ENCODE measurements at places on chromosomes 6 and 20. TPM values are rescaled to one million over a fixed set of nuclear protein-coding genes. Genes with fewer than 3 reads are reported as not detected.

The OR12D1 gene
- total RNA-seq, result not detected

The RFX6 gene
- total RNA-seq, result not detected

The KCNG1 gene
- 5.7 TPM for total RNA-seq

The C6orf163 gene
- not detected for total RNA-seq

The SNAP91 gene
- total RNA-seq, result not detected

The CRISP2 gene
- not detected for total RNA-seq

The CD40 gene
- 24.1 TPM for total RNA-seq

The POPDC3 gene
- total RNA-seq, result 161 TPM

The TMX4 gene
- total RNA-seq, result 2.5 TPM

The QRSL1 gene
- total RNA-seq, result 16.0 TPM

The REV3L gene
- total RNA-seq, result 7.9 TPM

DNA sequence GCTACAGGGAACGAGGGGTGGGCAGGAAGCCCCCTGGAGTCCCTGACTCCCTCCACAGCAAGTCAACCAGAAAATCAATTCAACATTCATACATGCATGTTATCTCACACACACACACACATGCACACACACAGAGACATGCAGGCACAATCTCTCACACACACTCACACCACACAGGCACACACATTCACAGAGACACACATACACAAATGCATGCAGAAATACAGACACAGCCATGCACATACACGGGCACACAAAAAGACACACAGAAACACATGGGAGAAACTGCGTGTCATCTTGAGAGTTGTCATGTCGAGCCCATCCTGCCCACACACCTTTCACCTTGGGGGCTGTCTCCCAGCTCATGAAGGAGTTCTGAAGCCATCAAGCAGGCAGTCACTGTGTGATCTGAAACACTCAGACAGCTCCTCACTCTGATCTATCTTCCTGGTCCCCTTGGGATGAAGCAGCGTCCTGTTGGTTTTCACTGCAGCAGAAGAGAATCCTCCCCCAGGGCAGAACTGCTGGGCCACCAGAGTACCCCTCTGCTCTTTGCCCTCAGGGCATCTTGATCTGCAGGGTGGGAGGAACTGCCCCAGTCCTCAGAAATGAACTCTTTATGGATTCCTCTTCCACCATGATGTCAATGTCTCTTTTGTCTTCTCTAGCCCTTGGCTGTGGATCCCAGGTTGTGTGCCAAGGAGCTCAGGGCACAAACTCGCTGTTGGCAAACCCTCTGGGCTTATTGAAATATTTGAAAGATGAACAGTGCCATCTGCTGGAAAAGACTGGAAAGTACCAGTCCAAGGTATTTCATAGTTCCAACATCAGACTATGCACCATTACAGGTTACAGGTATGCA lies 8.8 kb downstream of the RAET1L start:
- DNase-seq, result peak; percentile 23

DNA sequence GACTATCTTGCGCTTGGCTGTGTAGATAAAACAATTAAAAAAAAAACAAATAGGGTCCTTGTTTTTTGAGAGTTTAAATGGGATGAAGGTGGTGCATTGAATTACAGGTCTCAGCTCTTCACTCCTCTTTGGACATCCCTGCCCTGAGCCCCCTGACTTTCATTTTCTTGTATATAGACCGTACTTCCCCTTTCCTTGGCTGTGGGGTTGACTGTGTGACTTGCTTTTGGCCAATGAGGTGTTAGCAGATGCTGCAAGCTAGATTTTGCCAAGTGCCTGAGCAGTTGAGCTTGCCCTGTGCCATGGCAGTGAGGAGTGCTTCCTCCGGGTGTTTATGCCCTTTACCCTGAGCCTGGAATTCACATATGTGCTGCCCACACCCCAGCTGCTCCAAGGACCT lies 386.1 kb upstream of the ZFP64 start:
- DNase-seq, result no peak

- DNase-seq, result peak; percentile 81
Observed at GRCh38 chr6:44237813-44238433, 9.0 kb upstream of the HSP90AB1 start.

GRCh38 chr6:93447874-93448273 lies 28.5 kb upstream of the EPHA7 start:
- no peak for DNase-seq

GRCh38 chr20:10059006-10059405 lies 24.2 kb downstream of the ANKEF1 start:
- DNase-seq, result no peak

DNA sequence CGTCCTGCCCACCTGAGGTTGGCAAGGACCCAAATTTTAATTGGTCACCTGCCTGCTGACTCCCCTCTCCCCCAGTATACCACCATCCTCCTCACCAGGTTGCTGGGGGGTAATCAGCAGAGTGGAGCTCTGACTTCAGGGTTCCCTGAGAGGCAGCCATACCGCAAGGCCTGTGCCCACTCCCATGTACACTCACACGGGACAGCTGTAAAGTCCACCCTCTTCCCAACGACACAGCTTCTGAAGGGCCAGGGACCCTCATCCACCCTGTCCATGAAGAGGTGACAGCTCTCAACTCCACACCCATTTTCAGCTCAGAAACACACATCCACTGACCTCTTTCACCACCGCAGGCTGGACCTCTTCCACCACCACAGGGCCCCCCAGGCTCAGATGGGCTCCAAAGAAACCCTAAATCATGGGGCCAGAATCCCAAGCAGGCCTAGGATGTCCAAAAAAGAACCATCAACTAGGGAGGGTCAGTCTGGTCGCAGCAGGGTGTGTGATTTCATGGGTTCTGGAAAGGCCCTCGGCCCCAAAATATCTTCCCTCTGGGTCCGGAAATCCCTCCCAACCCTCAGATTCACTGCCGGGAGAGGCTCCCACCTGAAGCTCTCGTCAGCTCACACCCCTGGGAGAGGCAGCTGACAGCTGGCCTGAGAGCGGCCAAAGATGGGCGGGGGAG lies 30.0 kb downstream of the TFEB start:
- no peak for DNase-seq

GRCh38 chr6:159462431-159462830 lies 230.6 kb downstream of the SOD2 start:
- DNase-seq, result no peak

DNA sequence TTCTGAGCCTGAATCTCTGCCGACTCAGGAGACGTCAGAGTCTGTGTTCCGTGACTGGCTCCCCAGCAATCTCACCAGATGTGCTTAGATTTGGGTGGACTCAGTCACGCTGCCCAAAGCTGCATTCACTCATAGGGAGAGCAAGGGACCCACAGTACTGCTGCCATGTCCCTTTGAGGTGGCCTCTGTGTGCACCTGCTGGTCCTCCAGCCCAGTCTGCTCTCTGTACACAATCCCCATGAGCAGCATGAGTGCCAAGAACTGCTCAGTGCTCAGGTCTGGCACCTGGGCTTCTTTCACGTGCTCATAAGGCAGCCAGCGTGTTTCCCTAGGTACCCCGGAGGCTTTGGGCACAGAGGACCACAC lies 44.2 kb upstream of the TIAM2 start:
- no peak for DNase-seq

- no peak for DNase-seq
Observed at GRCh38 chr20:3836132-3836531, 10.5 kb upstream of the MAVS start.

GRCh38 chr20:51914758-51915157 lies 112.4 kb upstream of the SALL4 start:
- no peak for DNase-seq

GRCh38 chr6:15904651-15905376 lies 224.1 kb upstream of the MYLIP start:
- DNase-seq, result no peak

- DNase-seq, result no peak
Observed at GRCh38 chr6:491233-491632, 99.7 kb downstream of the IRF4 start.

DNA sequence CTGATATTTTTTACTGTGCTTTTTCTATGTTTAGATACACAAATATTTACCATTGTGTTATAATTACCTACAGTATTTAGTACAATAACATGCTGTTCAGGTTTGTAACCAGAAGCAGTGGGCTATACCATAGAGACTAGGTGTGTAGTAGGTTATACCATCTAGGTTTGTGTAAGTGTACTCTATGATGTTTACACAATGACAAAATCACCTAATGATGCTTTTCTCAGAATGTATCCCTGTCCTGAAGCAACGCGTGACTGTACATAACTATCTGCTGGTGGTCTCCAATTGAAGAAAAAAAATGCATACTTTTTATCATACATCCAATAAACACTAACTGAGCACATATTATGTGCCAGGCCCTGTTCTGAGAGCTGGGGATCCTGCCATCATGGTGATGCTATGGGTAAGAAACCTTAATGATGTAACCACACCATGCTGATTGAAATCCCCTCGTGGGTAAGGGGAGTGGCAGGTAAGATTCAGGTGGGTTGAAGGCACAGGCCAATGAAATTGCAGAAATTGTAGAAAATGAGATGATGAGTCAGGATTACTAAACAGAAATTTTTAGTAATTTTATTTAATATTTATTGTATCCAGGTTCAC lies 76.8 kb downstream of the FYN start:
- DNase-seq, result no peak

GRCh38 chr20:40046703-40047102 lies 642.3 kb downstream of the MAFB start:
- no peak for DNase-seq

DNA sequence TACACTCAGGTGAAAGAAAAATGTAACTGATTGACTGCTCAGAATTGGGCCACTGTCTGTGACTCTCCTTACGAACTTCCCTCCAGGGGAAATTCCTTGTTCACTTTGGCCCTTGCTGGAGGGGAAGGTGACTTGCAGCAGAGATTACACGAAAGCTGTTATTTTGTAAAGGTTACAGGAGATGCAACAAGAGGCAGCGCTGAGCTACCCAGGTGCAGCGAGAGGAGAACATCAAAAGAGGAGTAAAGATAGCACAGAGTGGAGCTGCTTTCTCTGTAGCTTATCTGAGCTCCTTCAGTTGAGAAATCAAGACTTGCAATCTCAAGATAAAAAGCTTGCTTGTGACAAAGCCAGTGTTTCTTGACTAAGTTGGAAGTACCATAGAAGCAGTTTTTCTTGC lies 144.6 kb downstream of the ARHGAP18 start:
- no peak for DNase-seq

- DNase-seq, result no peak
Observed at GRCh38 chr6:87277123-87277522, 45.3 kb upstream of the SMIM8 start.

DNA sequence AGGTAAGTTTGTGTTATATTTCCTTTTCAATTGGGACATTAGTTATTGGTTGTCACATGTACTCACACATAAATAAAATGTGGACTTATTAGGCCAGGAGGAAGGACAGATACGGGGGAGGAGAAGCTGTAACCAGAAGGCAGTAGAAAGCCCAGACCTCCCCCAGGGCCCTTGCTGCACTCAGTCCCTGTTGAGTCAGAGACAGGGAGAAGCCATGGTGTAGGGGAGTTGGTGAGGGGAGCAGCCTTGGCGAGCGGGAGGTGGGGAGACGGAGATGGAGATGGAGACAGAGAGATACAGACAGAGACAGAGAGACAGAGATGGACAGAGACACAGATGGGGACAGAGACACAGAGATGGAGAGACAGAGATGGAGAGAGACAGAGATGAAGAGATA lies 263.2 kb downstream of the DLL1 start:
- DNase-seq, result no peak

- no peak for DNase-seq
Observed at GRCh38 chr20:23097636-23098580, 11.8 kb upstream of the CD93 start.

- no peak for DNase-seq
Observed at GRCh38 chr20:41359541-41360011, 7.0 kb downstream of the EMILIN3 start.

- DNase-seq, result no peak
Observed at GRCh38 chr6:18473755-18474154, 86.6 kb downstream of the RNF144B start.

GRCh38 chr20:38275815-38276550 lies 15.4 kb upstream of the KIAA1755 start:
- no peak for DNase-seq

- no peak for DNase-seq
Observed at GRCh38 chr6:97294451-97294850, 11.4 kb upstream of the MMS22L start.

- no peak for DNase-seq
Observed at GRCh38 chr6:127381384-127381783, 38.0 kb upstream of the ECHDC1 start.

DNA sequence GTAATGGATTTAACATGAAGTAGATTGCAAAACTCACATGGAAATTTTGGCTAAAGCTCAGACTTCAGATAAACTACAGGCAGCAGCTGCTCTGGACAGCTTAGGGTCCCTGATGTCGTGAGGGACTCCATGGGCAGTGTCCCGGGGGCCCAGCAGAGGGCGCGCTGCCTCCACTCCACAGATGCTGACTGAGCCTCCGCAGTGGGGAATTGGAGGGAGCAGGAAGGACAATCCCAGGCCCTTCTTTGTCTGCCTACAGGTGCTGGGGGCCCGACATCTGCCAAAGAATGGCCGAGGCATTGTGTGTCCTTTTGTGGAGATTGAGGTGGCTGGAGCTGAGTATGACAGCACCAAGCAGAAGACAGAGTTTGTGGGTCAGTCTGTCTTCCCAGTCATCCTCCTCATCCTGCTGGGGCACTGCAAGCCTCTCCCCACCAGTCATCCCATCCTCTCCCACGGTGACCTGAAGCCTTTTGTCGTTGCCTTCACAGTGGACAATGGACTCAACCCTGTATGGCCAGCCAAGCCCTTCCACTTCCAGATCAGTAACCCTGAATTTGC lies 35.9 kb downstream of the PLCG1 start:
- peak; percentile 62 for DNase-seq
